ENCODE measurements at places on chromosomes 16 and 17. TPM values are rescaled to one million over a fixed set of nuclear protein-coding genes. Genes with fewer than 3 reads are reported as not detected.

The RNF157 gene
- 28.0 TPM for total RNA-seq

DNA sequence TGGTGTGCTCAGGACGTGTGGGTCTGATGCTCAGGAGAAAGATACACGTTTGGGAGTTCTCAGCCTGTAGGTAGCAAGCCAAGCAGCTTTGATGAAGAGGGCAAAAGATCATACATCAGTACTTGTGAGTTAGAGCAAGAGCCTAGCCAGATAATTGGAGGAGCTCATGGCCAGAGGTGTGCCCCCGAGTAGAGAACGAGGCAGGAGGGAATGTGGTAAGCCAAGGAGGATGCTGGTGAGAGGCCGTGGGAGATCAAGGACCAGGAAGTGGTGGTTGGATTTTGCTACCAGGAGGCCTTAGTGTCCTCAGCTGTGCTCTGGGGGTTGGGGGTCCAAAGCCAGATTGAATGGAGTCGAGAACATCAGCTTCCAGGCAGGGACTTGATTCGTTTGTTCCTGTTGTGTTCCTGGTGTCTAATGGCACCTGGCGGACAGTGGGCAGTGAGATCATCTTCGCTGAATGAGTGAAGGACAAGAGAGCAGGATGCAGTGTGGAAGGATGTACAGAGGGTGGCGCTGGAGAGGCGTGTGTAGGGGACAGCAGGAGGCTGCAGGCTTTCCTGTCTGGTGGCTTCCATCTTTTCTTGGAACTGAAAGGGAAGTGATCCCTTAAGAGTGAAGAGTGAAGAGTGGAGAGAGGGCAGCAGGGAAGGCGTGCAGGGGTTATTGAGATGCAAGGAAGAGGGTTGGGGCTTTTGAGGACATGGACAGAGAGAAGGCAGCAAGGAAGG lies 11.6 kb downstream of the FBXL19 start:
- peaks cover 11% of the 10 kb centered on the region for H3K4me1 ChIP-seq

DNA sequence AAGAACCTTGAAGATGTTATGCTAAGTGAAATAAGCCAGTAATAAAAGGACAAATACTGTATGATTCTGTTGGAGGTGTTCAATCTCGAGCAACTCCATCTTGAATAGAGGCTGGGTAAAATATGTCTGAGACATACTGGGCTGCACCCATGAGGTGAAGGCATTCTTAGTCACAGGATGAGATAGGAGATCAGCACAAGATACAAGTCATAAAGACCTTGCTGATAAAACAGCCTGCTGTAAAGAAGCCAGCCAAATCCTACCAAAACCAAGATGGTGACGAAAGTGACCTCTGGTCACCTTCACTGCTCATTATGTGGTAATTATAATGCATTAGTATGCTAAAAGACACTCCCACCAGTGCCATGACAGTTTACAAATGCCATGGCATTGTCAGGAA lies 98.1 kb downstream of the RGS9 start:
- H3K36me3 ChIP-seq: no peaks in the 10 kb centered on the region
- H3K4me3 ChIP-seq: no peak overlapping the region
- no peak overlapping the region for H3K27ac ChIP-seq
- H3K27me3 ChIP-seq: peaks cover 2% of the 10 kb centered on the region

GRCh38 chr17:13385481-13385911 lies 216.2 kb downstream of the HS3ST3A1 start:
- no peak overlapping the region for H3K27ac ChIP-seq
- DNase-seq: no peak
- H3K4me3 ChIP-seq: no peak overlapping the region
- no peaks in the 10 kb centered on the region for H3K36me3 ChIP-seq

DNA sequence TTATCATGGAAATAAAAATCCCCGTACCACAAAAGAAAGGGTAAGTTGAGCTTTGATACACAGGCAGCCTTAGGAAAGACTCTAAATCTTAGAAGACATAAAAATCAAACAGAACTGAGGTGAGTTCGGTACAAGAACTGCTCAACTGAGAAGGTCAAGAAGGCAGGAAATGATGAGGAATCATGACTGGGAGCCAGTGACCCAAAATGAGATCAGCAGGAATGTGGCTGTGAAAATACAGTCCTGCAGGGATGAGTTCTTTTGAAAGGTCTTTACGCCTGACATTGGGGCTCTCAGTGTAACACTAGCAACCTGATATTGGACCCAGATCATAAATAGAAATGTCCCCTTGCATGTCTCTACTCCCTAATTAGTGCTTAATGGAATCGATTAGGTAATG lies 56.3 kb upstream of the CDH11 start:
- H3K4me3 ChIP-seq: no peak overlapping the region
- DNase-seq: no peak
- no peaks in the 10 kb centered on the region for H3K27me3 ChIP-seq

GRCh38 chr17:14427900-14428647 lies 127.2 kb downstream of the HS3ST3B1 start:
- H3K27me3 ChIP-seq: no peaks in the 10 kb centered on the region
- peaks cover 57% of the 10 kb centered on the region for H3K4me1 ChIP-seq
- H3K36me3 ChIP-seq: no peaks in the 10 kb centered on the region
- peak; percentile 70 for DNase-seq

- DNase-seq: no peak
- peak overlapping the region; percentile 100 for H3K27ac ChIP-seq
- H3K36me3 ChIP-seq: peaks cover 76% of the 10 kb centered on the region
- H3K27me3 ChIP-seq: peaks cover 28% of the 10 kb centered on the region
- H3K4me1 ChIP-seq: peaks cover 53% of the 10 kb centered on the region
Measured at GRCh38 chr17:59839651-59840328, 53.0 kb downstream of the TUBD1 start.

DNA sequence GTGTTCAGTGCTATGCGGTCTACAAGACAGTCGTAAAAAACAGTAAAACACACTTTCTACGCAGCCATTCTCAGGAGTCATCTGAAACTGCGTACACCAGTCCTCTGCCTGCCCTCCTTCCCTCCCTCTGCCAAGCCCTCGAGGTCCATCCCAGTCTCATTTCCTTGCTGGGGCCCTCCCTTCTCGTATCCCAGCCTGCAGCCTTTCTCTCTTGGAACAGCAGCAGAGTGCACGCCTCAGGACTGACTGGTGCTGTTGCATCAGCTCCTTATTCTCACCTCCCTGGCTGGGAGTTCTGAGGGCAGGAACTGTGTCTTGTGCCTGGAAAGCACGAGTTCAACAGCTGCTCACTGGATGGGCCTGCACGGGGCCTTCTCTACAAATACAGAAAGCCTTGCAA lies 12.5 kb downstream of the FAHD1 start:
- no peak overlapping the region for H3K27ac ChIP-seq
- H3K27me3 ChIP-seq: no peaks in the 10 kb centered on the region
- no peak for DNase-seq

- no peak overlapping the region for H3K4me3 ChIP-seq
- H3K27ac ChIP-seq: no peak overlapping the region
- no peak for DNase-seq
- no peaks in the 10 kb centered on the region for H3K36me3 ChIP-seq
Measured at GRCh38 chr16:72947379-72948237, 100.3 kb downstream of the ZFHX3 start.
